ENCODE measurements at places on chromosomes 4 and X. TPM values are rescaled to one million over a fixed set of nuclear protein-coding genes. Genes with fewer than 3 reads are reported as not detected.

The SLC9B1 gene
- total RNA-seq, result 6.9 TPM

The CLDN34 gene
- not detected for total RNA-seq

The BEND4 gene
- 5.5 TPM for total RNA-seq

The NXF2 gene
- total RNA-seq, result not detected

The SPANXC gene
- total RNA-seq, result not detected

The TLL1 gene
- 23.9 TPM for total RNA-seq

The XK gene
- total RNA-seq, result 5.8 TPM

The ZAR1 gene
- total RNA-seq, result 0.44 TPM

The FGF5 gene
- 0.16 TPM for total RNA-seq

The UGT2B11 gene
- not detected for total RNA-seq

The GDPD2 gene
- 7.5 TPM for total RNA-seq

The ENPEP gene
- 19.0 TPM for total RNA-seq

The TMEM47 gene
- total RNA-seq, result 86.8 TPM

The BEX3 gene
- total RNA-seq, result 190 TPM

The KLHL2 gene
- total RNA-seq, result 25.5 TPM

The TMEM131L gene
- total RNA-seq, result 24.4 TPM

The RAI2 gene
- total RNA-seq, result 3.8 TPM

The LRCH2 gene
- 23.3 TPM for total RNA-seq

The REELD1 gene
- total RNA-seq, result not detected

The MED12 gene
- 48.8 TPM for total RNA-seq

The FAM53A gene
- total RNA-seq, result 4.1 TPM

The MAGEC3 gene
- total RNA-seq, result not detected

The ASB12 gene
- total RNA-seq, result 0.38 TPM

The STAP1 gene
- total RNA-seq, result 0.44 TPM

The BST1 gene
- total RNA-seq, result 4.9 TPM

The H2BW2 gene
- not detected for total RNA-seq

The MXRA5 gene
- total RNA-seq, result 94.6 TPM

The BTK gene
- total RNA-seq, result 3.1 TPM

The CLDN2 gene
- 0.49 TPM for total RNA-seq

The PDLIM3 gene
- 128 TPM for total RNA-seq

The PLS3 gene
- total RNA-seq, result 90.3 TPM

The INTS6L gene
- total RNA-seq, result 26.5 TPM

The HMX1 gene
- total RNA-seq, result 63.0 TPM

The LRP2BP gene
- total RNA-seq, result 9.7 TPM

The SPRY1 gene
- total RNA-seq, result 74.5 TPM

The SGMS2 gene
- total RNA-seq, result 34.6 TPM

The MGARP gene
- 98.1 TPM for total RNA-seq

The F8A2 gene
- not detected for total RNA-seq

The AVPR2 gene
- 0.99 TPM for total RNA-seq

The VCX2 gene
- not detected for total RNA-seq

The EPGN gene
- total RNA-seq, result 1.3 TPM

The TLR7 gene
- total RNA-seq, result 1.1 TPM

The CENPI gene
- 8.2 TPM for total RNA-seq

The SHISA3 gene
- total RNA-seq, result 1.5 TPM

The AKAP14 gene
- total RNA-seq, result not detected

The TMEM185A gene
- total RNA-seq, result 35.7 TPM
